ENCODE measurements at places on chromosomes 6 and 20.

DNA sequence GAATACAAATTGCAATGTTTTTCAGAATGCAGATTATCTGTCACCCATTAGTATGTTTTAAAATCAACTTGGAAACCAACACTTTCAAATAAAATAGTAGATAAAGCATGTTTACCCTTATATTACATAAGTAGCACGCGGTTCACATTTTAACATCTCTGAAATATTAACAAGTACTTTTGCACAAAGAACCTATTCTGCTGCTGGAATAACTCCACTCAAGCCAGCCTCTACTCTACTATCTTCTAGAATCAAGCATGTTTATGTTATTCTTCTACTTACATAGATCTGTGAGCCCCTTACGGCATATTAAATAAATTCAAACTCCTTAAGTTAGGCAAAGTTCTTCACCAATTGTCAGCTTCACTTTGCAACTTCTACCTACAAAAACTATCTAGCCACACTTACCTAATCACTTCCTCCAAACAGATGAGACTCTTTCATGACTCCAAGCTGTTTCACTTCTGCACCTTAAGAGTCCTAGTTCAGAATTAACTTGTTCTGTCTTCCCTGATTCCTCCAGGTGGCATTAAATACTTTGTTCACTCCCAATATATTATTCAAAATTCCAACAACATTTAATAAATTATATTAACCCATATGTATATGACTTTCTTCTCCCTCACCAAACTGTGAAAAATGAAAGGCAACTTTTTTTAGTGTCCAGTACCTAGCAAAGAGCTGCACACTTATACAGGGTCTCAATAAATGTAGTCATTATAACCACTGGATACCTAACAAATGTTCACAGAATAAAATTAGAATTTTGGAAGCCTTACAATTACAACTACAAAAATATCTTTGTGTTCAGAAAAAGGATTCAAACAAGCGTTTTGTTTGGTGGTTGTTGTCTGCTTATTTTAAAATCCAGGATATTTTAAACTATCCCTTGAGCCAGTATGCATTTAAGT lies 12.1 kb downstream of the CEP85L start:
- no peak for DNase-seq

DNA sequence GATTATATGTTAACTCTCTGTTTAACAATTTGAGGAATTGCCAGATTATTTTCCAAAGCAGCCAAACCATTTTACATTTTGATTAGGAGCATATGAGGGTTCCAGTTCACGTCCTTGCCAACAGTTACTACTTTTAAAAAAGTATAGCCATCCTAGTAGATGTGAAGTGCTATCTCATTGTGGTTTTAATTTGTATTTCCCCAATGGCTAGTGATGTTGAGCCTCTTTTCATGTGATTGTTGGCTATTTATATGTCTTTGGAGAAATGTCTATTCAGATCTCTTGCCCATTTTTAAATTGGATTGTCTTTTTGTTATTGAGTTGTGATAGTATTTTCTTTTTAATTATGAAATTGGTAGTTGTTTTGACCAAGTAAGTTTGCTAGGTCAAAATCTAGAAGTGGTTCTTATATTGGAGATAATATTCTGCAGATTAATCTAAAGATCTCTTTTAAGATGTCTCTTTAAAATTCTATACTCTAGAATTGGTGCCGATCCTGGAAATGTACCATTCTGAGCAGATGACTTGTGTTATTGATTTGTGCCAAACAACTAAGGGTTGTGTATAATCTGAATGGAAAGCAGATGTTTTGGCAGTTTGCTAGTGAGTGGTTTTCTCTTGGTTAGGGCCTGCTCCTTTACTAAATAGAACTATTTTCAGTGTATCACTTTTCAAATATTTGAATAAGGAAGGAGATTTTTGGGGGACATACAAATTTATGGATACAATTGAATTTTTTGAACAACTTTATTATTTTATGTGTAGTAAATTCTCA lies 99.5 kb downstream of the CDKAL1 start:
- no peak for DNase-seq

DNA sequence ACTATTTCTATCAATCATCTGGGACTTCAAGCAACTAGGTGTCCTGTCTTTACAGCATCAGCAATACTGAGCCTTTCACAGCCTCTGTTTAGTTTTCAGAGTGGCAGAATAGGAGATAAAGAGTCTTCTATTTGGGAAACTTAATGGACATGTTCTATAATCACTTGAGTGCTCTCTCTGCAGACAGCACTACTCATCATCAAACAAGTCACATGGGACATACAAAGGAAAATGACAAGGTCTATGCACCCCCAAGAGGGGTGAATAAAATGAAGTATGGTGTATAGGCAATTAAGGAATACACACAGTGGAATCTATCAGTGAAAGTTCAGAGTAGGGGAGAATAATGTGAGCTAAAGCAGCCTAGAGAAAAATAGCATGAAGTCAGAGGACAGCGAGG lies 237.8 kb upstream of the THEMIS start:
- no peak for DNase-seq

GRCh38 chr6:133814238-133814637 lies 74.7 kb upstream of the TCF21 start:
- DNase-seq, result no peak

GRCh38 chr20:57091748-57092111 lies 174.7 kb downstream of the BMP7 start:
- no peak for DNase-seq

DNA sequence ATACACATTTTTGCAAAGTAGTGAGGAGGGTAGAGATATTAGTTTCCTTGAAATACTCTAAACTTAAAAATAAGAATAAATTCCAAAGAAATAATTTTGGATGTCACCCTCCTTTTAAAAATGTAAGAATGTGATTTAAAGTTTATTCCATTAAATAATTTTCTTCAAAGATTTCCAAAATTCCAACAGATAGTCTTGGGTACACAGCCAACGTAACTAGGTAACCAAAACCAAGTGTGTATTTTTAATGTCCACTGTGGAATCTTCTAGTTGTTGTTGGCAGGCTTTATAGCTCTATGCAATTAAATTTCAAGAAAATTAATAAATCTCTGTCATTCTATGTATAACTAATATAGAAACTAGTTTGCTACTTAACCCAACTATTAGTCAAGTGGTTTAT lies 101.3 kb downstream of the COL21A1 start:
- DNase-seq, result no peak

GRCh38 chr6:155186052-155186658 lies 77.7 kb upstream of the CLDN20 start:
- DNase-seq, result no peak

- peak; percentile 69 for DNase-seq
Measured at GRCh38 chr20:39112178-39112743, 150.1 kb downstream of the DHX35 start.

DNA sequence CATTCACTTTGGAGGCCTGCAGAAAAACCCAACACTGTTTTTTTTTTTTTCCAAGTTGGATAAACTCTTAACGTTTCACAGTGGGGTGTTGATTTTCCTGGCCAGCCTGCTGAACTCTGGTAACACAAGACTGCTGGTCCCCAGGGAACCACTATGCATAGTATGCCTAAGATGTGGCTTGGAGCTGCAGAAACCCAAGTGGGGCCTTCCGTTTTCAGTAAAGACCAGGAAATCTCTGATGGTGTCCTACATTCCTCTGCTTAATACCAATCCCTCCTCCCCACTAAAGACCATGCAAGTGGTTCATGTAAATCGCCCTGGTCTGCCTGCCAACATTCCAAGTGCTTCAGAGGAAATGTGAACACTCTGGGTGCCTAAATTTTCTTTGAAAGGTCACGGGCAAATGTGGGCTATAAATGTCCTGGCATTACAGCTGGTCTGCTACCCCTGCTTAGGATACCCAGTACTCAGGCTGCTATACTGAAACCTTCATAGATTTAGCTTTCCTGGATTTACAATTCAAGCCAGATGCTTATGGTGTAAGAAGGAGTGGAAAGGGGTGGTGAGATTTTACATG lies 615.4 kb downstream of the MAFB start:
- no peak for DNase-seq

- no peak for DNase-seq
Measured at GRCh38 chr6:17721671-17722070, 14.9 kb upstream of the NUP153 start.

- DNase-seq, result peak; percentile 53
Measured at GRCh38 chr20:23637282-23638221, at the start of gene CST3. CST3 (minus strand) TSS chr20:23637955; CDS start chr20:23637862, 93 bp downstream.

- no peak for DNase-seq
Measured at GRCh38 chr20:52399352-52399751, 207.8 kb upstream of the ZFP64 start.

GRCh38 chr6:26459023-26459810 lies 1.5 kb downstream of the BTN2A1 start:
- DNase-seq, result no peak

Data from NCI-H2029 treated with DMSO at 0.1 percent for 48 hours (cell line).